ENCODE measurements at places on chromosomes 1 and 21. TPM values are rescaled to one million over a fixed set of nuclear protein-coding genes. Genes with fewer than 3 reads are reported as not detected.

DNA sequence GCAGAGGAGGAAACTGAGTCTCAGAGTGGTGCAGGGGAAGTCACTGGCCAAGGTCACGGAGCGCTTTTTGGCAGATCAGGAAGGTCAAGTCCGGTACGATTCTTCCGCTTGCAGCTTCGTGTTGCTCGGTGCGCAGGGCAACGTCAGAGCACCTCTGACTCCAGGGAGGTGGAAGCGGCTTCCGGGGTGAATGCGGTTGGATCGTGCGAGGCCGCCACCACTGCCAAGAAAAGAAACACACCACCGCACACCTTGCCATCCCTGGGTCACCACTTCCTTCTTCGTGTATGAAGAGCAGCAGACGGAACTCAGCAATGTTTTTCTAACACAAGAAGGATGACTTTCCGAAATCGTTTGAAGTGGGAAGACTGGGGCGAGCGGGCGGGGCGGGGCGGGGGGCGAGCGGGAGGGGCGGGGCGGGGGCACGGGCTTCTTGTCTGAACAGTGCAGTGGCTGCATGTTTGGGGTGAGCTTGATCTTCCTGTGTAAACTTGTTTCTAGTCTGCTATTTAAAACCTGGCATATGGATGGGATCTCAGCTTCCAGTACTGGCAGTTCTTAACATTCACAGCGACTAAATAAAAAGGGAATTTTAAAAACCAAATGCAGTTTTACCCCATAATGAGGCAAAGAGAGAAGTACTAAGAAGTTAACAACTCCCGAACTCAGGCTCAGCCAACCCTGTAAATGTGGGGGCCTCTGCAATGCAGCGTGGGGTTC is 300.0 kb downstream of the RRAGC start:
- no peak for DNase-seq

- no peak for DNase-seq
Measured at GRCh38 chr1:227541796-227542152, 21.6 kb upstream of the ZNF678 start.

DNA sequence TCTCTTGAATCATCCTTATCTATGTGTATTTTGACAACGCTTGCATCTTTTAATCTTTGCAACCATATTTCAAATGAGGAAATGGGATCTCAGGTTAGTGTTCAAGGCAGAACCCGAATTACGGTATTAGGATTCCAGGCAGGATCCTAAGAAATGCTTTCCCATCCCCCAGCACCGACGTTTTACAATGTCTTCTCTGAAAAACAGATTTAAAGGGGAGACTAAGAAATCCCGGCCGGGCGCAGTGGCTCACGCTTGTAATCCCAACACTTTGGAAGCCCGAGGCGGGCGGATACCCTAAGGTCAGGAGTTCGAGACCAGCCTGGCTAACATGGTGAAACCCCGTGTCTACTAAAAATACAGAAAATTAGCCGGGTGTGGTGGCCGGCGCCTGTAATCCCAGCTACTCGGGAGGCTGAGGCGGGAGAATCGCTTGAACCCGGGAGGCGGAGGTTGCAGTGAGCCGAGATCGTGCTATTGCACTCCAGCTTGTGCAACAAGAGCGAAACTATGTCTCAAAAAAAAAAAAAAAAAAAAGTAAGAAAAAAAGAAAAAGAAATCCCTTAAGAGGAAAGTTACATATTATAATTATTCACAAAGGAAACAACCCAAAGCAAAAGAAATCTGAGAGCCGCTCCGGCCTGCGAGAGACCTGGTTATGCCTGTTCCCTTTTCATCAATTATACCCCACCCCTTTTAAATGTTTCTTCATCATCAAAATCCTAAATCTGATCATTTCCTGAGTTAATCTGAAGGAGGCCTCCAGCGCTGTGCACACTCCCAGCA is 801 bp upstream of the GORAB start:
- DNase-seq: peak; percentile 29

- DNase-seq: no peak
Measured at GRCh38 chr1:224705578-224705977, 89.5 kb downstream of the CNIH3 start.

Gene LINGO4
- total RNA-seq: not detected

Gene PADI2
- total RNA-seq: 2.4 TPM

Data from SK-MEL-5 (cell line).